ENCODE measurements at places on chromosomes 1 and 21. TPM values are rescaled to one million over a fixed set of nuclear protein-coding genes. Genes with fewer than 3 reads are reported as not detected.

Gene MX2
- total RNA-seq = 7.7 TPM

Gene RXRG
- total RNA-seq = 5.3 TPM

Gene MFAP2
- 9.6 TPM for total RNA-seq

Gene CFAP107
- not detected for total RNA-seq

Gene SPATA17
- 1.2 TPM for total RNA-seq

Gene KCNA3
- total RNA-seq = 2.7 TPM

Gene EPHB2
- total RNA-seq = 2.9 TPM

- no peak for DNase-seq
These were observed 71.9 kb downstream of the CEP350 start for GRCh38 chr1:180026556-180026955.

DNA sequence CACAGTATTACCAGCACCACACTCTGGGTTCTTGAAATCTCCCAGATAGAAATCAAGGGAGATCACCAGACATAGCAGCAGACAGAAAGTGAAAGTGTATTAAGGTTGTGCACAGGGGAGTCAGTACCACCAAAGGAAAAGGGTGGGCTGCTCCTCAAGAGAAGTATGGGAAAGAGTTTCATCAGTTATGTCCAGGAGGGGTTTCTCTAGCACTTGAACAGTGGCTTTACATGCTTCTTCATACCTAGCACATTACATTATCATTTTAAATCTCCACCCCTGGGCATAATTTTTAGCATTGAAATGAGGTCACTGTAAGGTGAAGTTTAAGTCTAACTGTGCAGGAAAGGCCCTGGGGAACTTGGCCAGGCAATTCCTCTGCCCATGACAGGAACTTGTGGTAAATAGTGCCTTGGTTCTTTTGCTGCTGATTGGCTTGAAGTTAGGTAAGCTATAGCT is 601.0 kb downstream of the NUF2 start:
- no peak for DNase-seq

GRCh38 chr21:18715606-18716005 is 312.0 kb upstream of the TMPRSS15 start:
- no peak for DNase-seq

DNA sequence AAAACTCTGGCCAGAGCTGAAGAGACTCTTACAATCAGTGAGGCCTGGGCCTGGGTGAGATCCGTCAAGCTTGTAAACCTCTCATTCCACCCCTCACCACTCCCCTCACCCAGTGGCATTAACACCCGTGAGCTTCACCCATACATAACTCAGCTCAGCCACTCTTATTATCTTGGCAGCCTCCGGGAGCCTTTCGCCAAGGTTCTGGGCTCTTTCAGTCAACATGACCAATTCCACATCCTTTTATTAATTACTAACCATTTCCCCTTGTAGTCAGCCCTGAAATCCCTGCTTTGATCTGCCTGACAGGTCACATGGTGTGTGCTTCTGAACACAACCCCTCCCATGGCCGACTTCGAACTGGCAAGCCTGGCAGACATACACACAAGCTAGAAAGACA is 134.8 kb downstream of the SETD4 start:
- no peak for DNase-seq

DNA sequence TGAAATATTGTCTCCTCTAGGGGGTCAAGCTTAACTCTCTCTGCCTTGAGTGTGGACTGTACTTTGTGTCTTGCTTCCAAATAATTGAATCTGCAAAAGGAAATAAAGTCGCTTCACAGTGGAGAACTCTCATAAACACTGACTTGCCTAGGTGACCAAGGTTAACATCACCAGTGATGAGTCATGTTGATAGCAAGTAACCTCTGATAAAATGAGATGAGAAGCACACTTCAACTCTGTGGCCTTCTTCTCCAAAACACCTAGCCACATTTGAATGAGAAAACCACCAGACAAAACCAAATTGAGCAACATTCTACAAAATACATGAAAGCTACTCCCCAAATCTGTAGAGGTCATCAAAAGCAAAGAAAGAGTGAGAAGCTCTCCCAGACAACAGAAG is 37.6 kb downstream of the PDE4B start:
- DNase-seq = no peak

GRCh38 chr1:180734366-180734765 is 102.5 kb downstream of the XPR1 start:
- DNase-seq = no peak

- no peak for DNase-seq
These were observed 17.6 kb upstream of the IFI6 start for GRCh38 chr1:27689423-27690173.

- DNase-seq = no peak
These were observed 187.1 kb downstream of the CDC42BPA start for GRCh38 chr1:227131193-227131592.

GRCh38 chr1:195618287-195618686 is 990.0 kb downstream of the KCNT2 start:
- DNase-seq = no peak

Data from left cardiac atrium (tissue), 4 donors.